ENCODE measurements at places on chromosomes 7 and 10.

GRCh38 chr10:132714986-132715775, 70.8 kb downstream of the NKX6-2 start:
- no peak for DNase-seq

GRCh38 chr7:4169455-4169854, 512.6 kb upstream of the FOXK1 start:
- no peak for DNase-seq

DNA sequence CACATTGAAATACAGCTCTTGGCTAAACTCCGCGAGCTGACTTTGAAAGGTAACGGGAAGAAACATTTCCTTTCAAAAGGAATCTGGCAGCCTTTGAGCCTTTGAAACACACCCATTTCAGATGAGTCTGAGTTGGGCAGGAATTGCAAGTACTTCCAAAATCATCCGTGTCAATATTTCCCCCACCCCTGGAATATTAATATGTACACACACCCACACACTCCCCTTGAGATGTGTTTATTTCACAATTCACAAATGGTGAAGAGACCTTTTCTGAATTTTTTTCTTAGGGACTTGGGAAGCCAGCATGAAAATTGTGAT, 438.7 kb upstream of the NRP1 start:
- DNase-seq: no peak

DNA sequence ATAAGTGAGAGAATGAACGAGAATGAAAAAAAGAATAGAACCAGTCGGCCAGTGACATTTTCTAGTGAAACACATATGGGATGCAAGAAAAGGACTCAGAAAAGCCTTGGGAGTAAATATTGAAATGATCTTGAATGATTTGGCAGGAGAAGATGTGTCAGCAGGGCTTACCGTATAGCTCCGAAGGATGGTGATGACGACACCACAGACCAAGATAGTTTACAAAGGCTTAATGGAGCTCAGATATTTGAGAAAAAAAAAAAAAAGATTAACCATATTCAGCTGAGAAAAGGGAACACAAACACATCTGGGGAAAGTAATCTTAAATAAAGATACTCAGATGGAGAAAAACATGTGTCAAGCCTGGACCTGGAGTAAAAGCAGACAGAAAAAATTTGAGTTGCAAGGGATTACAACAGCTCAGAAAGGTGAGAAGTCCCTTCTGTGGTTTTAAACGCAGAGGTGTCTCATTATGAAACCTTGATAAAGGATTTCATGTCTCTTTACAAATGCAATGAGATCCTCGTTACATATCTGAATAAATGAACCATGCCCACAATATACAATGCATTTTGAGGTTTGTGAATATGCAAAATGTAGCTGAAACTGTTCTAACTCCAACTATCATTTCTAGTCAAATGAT, 36.0 kb downstream of the DNAJB9 start:
- DNase-seq: no peak

DNA sequence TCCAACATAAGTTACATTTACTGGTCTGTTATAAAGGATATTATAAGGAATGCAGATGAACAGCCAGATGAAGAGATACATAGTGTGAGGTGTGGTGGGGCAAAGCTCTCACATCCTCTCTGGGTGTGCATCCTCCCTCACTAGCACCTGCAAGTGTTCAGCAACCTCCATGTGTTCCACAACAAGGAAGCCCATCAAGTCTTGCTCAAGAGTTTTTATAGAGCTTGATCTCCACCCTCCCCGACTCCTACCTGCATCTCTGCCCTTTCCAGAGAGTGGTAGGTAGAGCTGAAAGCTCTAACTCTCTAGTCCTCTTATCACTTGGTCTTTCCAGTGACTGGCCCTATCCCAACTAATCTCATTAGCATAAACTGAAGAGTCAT, 12.5 kb upstream of the GHITM start:
- DNase-seq: no peak

- DNase-seq: no peak
Measured at GRCh38 chr10:101696632-101697031, 1.7 kb upstream of the FBXW4 start.

DNA sequence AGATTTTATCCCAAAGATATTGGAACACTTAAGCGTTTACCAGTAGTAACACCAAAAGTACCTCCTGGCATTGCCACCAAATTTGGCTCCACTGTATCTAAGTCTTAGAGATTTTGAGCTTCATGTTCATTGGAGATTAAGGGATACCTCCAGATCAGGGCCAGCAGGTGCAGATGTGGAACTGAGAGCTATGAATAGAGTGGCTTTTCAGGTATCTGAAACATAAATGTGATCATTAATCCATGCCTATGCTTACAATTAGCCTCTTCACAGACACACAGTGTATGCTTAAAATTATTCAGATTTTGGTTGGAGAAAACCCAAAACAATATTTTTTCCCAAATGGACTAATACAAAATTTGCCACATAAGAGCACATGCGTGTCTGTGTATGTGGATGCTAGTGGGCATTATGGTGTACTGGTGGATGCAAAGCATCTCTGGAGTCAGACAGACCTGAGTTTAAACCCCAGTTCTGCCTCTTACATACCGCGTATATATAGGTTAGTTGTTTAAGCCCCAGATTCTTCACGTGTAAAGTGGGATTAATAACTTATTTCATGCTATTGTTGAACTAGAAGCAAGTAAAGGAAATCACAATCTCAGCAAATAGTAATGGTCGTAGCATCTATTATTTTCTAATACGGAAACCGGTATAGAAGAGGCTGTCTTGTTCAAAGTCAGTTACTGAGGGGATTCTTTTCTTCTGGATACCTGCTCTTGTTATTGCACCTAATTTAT, 6.8 kb upstream of the LRRC4 start:
- no peak for DNase-seq

GRCh38 chr10:1200866-1201807, 145.0 kb downstream of the WDR37 start:
- no peak for DNase-seq

- DNase-seq: no peak
Measured at GRCh38 chr10:18689498-18689897, 30.3 kb downstream of the ARL5B start.

DNA sequence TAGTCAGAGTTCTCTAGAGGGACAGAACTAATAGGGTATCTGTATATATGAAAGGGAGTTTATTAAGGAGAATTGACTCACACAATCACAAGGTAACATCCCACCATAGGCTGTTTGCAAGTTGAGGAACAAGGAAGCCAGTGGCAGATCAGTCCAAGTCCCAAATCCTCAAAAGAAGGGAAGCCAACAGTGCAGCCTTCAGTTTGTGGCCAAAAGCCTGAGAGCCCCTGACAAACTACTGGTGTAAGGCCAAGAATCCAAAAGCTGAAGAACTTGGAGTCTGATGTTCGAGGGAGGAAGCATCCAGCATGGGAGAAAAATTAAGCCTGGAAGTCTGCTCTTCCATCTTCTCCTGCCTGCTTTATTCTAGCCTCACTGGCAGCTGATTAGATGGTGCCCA, 1107.2 kb upstream of the CELF2 start:
- DNase-seq: no peak

DNA sequence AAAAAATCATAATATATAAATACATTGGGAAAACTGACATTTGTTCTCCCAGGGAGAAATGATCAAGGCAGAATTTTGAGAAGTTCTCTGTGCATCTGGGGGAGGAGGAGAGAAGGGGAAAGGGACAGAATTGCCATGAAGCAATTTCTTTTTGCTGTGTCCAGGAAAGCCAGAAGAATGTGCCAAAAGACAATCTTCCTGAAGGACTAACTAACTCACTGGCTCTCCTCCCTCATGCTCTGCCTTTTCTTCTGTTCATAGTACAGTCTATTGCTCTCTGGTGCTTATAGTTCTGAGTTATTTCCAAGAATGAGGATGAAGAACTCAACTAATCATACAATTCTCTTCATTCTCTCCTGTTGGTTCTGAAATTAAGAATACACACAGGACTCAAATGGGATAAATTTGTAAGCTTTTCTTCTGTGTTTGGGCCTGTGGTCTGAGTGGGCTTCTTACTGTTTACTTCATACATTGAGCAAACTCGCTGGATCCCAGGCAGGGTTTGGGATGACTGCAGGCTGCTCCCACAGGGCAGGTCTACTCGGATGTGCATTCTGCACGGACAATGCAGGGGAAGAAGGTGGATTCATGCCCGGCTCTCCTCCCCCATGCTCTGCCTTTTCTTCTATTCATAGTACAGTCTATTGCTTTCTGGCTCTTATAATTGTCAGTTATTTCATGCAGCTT, 22.2 kb upstream of the FAM171A1 start:
- no peak for DNase-seq

GRCh38 chr7:100856871-100857282, 4.4 kb downstream of the SLC12A9 start:
- no peak for DNase-seq

DNA sequence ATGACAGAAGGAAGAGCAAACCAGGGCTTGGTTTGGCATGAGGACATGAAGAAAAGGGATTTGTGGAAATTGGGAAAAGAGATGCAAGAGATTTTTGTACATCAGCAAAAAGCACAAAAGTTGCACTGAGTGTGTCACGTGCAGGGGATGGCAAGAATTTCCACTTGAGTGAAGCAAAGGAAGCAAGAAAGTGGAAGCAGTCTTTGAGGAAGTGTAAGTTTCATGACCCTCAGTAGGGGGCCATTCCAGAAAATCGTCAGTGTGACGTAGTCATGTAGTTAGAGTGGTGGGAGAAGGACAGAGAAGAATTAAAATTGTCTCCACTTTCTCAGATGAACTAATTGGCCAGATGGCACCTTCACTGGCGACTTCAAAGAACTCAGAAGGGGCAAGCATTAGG, 123.3 kb upstream of the FZD1 start:
- no peak for DNase-seq

GRCh38 chr10:774661-775244, 85.3 kb upstream of the DIP2C start:
- no peak for DNase-seq

- DNase-seq: no peak
Measured at GRCh38 chr10:43263551-43264343, 3.1 kb downstream of the RASGEF1A start.

GRCh38 chr10:3051692-3052091, 15.7 kb upstream of the PFKP start:
- DNase-seq: no peak

- DNase-seq: no peak
Measured at GRCh38 chr10:9814285-9814864, 1203.3 kb upstream of the CELF2 start.

GRCh38 chr7:30459591-30460245, 18.9 kb downstream of the NOD1 start:
- no peak for DNase-seq

GRCh38 chr7:74078461-74078860, 5.1 kb upstream of the LIMK1 start:
- DNase-seq: no peak

- DNase-seq: no peak
Measured at GRCh38 chr10:1543596-1543995, 193.7 kb downstream of the ADARB2 start.

DNA sequence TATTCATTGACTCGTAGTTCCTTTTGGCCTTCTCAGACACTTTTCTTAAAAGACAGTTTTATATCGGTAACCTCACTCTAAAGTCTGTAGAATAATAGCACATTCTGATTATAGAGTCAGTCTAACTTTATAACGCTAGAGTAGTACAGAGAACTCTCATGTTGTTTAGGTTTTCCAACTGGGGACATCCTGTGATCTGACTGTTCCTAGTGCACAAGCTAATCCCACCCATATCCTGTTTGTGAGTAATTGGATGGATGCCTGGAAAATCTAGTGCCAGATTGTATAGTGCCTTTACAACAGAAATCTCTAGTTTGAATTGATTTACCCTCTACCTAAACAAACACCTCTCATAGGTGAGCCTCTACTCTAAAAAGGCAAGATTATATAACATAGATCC, 107.4 kb downstream of the ZEB1 start:
- DNase-seq: no peak

GRCh38 chr10:131280101-131280500, 31.4 kb downstream of the TCERG1L start:
- DNase-seq: no peak

- no peak for DNase-seq
Measured at GRCh38 chr7:110531186-110531585, 559.7 kb upstream of the LRRN3 start.

- DNase-seq: no peak
Measured at GRCh38 chr7:11540271-11540761, 291.7 kb downstream of the THSD7A start.

DNA sequence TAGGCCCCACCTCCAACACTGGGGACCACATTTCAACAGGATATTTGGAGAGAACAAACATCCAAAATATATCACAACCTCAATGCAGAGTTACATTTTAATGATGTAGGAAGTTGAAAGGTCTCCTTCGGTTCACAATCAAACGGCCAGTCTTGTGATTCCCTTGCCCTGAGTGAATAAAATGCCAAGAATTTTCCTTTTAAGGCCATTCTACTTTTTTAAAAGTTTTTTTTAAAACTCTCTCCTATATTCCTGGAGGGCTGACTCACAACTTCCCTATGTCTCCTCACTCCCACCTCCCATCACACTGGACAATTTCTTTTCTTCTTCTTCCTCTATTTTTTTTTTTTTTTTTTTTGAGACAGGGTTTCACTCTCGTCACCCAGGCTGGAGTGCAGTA, 693.6 kb upstream of the AUTS2 start:
- DNase-seq: no peak

DNA sequence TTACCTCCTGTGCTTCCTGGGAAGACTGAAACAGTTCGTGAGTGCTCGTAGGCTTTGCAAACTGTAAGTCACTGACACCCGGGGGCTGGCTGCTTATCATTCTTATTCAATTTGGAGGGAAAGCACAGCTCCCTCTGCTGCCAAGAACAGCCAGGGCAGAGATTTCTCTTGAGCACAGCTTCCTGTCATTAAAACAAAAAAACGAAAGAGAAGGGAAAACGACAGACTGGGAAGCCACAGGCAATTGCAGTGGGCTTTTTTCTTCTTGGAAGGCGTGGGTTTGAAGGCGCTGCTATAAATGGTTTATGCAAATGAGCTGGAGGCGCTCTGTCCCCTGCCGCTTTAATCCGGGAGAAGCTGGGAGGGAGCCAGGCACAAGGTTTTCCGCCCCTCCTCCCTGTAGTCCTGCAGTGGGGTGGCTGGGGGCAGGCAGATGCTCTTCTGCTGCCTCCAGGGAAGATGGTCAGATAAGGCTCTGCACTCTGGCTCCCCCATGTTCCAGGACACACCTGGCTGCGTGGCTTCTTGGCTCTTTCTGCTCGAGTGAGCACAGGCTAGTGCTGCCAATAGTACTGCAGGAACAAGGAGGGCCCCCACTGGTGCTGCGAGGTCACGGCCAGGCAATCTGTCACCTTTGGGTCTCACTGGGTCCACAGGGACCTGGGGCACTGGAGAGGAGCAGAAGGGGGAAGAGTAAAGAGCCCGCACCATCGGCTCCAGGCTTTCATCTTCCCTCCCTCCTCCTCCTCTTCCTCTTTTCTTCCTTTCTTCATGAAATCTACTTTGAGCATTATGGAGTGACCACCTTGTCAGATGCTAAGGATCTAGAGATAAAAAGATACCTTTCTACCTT, 49.5 kb downstream of the NEURL1 start:
- no peak for DNase-seq

- DNase-seq: no peak
Measured at GRCh38 chr7:107836237-107837144, 33.5 kb upstream of the SLC26A3 start.

- DNase-seq: no peak
Measured at GRCh38 chr7:79619216-79619615, 165.7 kb upstream of the MAGI2 start.

Measured in stimulated activated CD8-positive, alpha-beta memory T cell treated with anti-CD3 and anti-CD28 coated beads, Interleukin-12 subunit alpha, Interleukin-12 subunit beta, amount 100 ng/mL, for 4 hours (primary cell).